GM04504 (cell line): ENCODE measurements at places on chromosomes 6 and 20.

- no peak for DNase-seq
Measured at GRCh38 chr6:136228814-136229213, 21.3 kb downstream of the MTFR2 start.

- no peak for DNase-seq
Measured at GRCh38 chr6:148328876-148329555, 13.6 kb upstream of the SASH1 start.

DNA sequence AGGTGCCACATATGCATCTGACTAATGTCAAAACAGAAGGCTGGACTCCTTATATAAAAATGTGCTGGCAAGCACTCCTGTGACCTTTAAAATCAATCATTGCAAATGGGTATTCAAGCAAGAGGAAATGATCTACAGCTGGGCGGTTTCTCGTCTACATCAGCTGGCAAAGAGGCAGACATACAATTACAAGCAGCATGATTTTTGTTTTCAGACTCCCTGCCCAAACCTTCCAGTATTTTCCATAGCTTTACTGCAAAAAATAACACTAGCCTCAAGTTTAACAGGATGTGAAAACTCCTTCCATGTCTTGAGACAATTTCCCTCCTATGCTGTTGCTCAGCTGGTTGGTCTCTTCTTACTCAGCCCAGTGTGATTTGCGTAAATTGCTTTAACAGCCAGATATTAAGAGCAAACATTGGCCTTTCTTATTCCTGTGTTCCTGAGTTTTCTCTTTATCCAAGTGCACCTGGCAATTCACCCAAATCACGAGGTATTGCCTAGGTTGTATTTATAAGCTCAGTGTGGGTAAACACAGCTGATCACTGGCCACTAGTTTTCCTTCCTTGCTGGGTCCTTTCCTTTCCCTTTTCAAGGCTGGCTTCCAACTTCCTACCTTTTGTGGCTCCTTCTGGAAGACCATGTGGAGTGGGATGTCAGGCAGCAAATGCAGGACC, 130.4 kb downstream of the MOXD1 start:
- DNase-seq = no peak

DNA sequence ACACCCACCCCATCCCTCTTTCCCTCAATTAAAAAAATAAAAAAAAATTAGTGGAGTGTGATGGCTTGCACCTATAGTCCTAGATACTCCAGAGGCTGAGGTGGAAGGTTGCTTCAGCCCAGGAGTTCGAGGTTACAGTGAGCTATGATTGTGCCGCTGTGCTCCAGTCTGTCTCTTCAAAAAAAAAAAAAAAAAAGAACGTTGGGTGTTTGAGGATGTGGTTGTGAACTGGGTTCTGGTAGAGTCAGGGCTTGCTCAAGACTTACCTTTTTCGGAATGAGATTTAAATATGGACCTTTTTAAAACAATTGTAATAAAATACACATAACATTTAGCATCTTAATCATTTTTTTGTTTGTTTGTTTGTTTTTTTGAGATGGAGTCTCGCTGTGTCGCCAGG, 211.9 kb downstream of the OR2B2 start:
- DNase-seq = no peak

GRCh38 chr20:47099825-47100441, 205.3 kb downstream of the EYA2 start:
- no peak for DNase-seq

GRCh38 chr20:63029358-63030121, 22.8 kb upstream of the BHLHE23 start:
- no peak for DNase-seq
